ENCODE measurements at places on chromosomes 3 and 15.

DNA sequence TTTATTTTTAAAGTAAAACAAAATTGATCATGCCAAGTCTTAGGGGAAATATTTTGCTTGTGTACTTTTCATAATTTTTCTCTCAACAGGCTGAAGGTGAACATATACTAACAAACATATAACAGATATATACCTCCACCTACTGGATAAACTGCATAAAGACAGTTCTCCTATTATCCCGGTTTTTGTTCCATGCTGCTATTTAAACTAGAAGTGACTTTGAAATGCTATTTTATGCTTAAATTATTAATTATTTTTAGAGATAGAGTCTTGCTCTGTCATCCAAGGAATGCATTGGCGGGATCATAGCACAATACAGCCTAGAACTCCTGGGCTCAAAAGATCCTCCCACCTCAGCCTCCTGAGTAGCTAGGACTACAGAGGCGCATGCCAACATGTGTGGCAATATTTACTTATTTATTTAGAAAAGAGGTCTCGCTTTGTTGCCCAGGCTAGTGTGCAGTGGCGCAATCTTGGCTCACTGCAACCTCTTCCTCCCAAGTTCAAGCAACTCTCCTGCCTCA, 49.8 kb downstream of the ST3GAL6 start:
- no peak for DNase-seq

GRCh38 chr3:30618526-30618925, 12.1 kb downstream of the TGFBR2 start:
- DNase-seq: no peak

GRCh38 chr3:414063-414462, 217.5 kb downstream of the CHL1 start:
- DNase-seq: no peak

- no peak for DNase-seq
These were observed 38.3 kb downstream of the SLC6A6 start for GRCh38 chr3:14440531-14441239.

DNA sequence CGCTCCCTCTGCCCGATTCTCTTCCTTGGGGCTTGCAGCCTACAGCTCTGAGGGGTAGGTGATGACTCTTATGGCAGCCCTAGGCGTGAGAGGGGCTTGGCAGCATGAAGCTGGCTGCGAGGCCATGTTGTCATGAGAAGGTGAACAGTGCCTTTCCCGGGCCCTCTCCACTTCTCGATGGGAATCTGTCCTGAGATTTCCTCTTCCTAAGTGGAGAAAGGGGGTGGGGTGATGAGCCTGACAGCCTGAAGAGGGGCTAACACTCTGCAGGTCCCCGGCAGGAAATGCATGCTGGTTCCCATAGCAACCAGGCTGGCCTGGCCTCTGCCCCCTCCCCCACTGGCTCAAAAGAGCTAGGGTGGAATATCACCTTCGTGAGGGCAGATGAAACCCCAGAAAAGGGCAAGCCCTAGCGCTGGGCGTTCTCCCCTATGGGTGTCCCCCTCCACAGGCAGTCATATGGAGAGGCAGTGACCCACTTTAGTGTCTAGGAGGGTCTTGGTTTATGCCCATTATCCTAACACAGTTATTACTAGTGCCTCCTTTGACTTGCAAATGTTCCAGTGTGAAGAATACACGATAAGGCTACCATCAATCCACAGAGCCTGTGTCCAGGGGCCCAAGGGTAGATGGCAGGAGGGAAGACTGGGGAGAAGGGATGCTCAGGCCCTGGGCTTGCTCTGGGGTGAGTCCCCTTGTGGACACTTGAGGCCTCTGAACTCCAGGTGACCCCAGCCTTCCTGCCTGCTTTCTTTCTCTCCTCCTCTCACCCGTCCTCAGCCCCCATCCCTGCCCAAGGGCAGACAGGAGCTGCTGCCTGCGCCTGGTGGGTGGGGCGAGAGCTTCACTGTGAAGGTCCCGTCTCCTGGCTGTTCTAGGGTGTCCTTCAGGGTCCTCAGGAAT, 13.2 kb downstream of the EPHB3 start:
- no peak for DNase-seq

DNA sequence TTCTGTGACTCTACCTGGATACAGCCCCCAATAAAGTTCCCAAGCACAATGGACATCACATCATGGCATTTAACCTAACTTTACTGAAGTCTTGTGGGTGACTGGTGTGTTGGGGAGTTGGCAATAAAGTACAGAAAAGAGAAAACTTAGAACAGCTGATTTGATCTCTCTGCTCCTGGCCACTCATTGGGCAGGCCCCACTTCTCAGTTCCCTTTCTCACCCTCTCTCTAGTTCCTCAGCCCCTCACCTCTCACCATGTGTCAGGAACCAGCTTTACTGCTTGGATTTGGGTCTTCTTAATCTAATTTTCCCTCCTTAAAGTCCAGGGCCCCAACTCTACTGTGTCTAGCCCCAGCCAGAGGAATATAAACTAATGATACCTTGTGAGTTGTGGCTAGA, 713 bp upstream of the MUC13 start:
- DNase-seq: no peak

DNA sequence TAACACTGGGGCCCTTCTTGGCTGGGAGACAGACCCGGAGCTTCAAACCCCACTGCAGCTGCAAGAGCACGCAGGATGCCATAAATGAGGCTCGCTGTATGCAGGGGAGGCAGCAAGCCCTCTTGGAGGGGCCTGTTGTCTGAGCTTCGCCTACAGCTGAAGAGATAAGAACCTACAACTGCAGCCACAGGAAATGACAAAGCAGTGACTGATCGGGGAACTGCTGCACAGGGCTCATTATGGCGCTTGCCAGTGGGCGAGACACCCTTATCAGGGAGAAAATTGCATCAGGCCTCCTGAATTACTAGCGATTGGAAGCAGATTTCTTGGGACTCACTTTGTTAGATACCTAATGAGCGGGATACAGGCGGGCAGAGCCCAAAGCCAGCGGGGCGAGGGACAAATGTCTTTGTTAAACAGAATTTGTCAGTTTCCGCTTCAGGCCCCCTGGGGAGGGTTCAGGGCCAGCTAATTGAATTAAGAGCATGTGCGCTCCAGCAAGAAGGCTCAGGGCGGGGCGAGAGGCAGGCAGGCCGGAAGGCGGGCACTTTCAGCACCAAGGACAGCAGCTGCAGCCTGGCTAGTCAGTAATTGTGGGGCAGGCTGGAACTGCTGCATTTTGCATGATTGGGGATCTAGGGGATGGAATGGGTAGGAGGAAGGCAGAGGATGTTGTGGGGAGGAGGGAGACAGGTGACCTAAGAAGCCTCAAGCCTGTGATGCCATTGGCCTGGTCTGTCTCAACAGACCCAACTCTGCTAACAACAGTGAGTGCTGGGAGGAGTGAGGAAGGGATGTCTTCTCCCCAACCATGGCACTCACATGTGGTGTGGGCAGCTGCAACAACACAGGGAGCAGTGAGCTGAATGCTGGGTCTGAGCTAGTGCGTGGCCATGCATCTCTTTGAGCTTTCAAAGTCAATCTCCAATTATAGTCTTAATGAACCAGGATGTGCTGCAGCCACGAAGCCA, 55.3 kb downstream of the CCDC33 start:
- DNase-seq: no peak

DNA sequence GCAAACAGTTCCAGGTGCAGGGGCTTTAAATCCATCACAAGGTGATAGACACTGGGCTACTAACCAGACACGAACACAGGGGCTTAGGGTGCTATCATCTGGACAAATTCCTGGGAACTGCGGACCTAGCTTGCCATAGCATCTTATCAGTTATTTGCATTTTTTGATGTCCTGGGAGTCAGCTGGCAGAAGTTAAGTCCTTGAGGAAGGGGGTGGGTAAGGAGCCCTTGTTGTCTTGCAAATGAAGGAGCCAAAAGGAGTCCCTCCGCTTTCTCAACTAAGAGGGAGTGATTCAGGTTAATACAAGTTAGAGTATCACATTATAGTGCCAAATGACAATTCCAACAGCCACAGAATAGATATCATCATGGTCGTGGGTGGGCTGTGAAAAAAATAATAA, 108.9 kb downstream of the NPAP1 start:
- DNase-seq: no peak

GRCh38 chr15:83039206-83039605, 27.8 kb upstream of the C15orf40 start:
- no peak for DNase-seq

DNA sequence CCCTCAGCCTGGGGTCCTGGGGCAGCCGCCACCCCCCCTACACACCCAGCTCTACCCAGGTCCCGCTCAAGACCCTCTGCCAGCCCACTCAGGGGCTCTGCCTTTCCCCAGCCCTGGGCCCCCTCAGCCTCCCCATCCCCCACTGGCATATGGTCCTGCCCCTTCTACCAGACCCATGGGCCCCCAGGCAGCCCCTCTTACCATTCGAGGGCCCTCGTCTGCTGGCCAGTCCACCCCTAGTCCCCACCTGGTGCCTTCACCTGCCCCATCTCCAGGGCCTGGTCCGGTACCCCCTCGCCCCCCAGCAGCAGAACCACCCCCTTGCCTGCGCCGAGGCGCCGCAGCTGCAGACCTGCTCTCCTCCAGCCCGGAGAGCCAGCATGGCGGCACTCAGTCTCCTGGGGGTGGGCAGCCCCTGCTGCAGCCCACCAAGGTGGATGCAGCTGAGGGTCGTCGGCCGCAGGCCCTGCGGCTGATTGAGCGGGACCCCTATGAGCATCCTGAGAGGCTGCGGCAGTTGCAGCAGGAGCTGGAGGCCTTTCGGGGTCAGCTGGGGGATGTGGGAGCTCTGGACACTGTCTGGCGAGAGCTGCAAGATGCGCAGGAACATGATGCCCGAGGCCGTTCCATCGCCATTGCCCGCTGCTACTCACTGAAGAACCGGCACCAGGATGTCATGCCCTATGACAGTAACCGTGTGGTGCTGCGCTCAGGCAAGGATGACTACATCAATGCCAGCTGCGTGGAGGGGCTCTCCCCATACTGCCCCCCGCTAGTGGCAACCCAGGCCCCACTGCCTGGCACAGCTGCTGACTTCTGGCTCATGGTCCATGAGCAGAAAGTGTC, 30.2 kb downstream of the PTPN23 start:
- no peak for DNase-seq

DNA sequence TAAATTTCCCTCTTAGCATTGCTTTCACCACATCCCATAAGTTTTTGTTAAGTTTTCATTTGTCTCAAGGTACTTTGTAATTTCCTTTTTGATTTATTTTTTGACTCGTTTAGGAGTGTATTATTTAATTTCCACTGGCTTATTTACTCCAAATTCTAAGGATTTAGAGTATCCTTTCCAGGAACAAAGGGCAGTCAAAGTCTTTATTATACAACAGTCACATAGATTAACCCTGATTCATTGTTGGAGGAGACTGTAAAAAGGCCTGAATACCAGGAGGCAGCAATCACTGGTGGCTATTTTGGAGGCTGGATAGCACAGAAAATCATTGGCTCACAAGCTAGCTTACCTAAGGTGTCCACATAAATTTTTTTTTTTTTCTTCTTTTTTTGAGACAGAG, 39.9 kb downstream of the OIP5 start:
- no peak for DNase-seq

DNA sequence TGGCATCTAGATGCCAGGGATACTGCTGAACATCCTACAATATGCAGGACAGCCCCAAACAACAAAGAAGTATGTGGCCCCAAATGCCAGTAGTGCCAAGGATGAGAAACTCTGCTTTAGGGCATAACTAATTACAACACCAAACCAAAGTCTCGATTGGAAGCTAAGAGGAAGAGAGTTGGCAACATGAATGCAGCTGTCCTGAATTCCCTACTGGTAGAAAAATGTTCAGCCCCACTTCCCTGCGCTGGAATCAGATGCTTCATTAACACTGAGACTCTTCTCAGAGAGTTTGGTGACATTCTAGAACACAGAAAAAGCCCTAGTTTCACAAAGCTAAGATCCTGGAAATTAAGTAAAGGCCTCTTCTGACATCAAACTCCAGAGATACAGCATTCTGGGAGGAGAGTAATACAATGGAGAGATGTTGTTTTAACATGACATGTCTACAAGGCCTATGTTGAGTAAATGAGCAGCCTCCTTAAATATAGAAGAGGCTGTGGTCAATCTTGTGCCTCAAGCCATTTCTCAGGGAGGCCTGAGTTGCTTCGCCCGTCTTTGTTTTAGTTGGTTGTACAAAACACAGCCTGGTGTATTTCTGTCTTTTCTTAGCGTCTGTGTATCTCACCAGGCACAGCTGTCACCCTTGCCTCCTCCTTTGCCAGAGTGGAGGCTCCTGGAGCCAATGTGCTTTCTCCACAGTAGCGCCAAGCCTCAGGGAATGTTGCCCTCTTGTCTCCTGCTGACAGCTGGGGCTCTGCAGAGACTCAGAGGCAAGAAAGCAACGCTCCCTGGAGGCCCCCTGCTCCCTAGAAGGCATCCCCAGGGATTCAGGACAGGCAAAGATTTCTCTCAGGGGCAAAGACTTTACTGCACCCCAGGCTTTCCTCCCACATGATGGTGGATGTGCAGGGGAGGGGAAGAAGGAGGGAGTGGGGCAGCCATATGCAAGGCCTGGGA, 25.1 kb upstream of the CTNNB1 start:
- no peak for DNase-seq

GRCh38 chr15:56199038-56199437, 44.6 kb downstream of the RFX7 start:
- DNase-seq: no peak

GRCh38 chr15:65184305-65184867, 756 bp downstream of the CLPX start:
- no peak for DNase-seq

- no peak for DNase-seq
These were observed 4.9 kb downstream of the BBS4 start for GRCh38 chr15:72690938-72691337.

- no peak for DNase-seq
These were observed 129.3 kb upstream of the FEZF2 start for GRCh38 chr3:62502315-62503300.

DNA sequence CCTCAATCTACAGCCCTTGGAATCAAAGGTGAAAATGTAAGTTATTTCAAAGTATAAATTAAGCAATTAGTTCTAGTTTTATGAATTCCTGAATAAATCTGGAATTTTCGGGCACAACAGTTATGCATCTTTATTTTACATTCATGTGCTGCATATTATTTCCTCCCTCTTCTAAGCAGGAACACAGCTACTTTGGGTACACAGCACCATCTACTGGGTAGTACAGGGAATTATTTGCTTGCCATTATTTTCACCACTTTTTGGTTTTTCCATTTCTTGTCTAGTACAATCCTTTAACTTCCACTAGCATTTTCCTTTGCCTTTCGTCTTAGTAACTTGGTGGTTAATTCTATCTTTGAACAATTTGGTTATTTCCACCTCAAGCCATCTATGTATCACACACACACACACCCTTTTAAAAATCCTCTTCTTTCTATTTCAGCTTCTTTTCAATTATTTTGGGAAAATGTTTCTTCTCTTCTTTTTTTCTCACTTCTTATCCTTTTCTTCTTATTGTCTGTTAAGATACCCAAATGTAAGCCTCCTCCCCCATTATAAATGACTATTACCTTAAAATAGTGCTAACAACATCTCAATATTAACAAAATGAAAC, 451.0 kb downstream of the MFSD1 start:
- no peak for DNase-seq
